ENCODE measurements at places on chromosomes 6 and 20.
A peak's percentile ranks its signal among the peaks of the same experiment; 100 is the strongest.

GRCh38 chr6:26432627-26433201, 7.6 kb upstream of the BTN3A3 start:
- no peak for DNase-seq

- no peak for DNase-seq
These were observed 64.9 kb downstream of the SLC24A3 start for GRCh38 chr20:19277381-19277780.

DNA sequence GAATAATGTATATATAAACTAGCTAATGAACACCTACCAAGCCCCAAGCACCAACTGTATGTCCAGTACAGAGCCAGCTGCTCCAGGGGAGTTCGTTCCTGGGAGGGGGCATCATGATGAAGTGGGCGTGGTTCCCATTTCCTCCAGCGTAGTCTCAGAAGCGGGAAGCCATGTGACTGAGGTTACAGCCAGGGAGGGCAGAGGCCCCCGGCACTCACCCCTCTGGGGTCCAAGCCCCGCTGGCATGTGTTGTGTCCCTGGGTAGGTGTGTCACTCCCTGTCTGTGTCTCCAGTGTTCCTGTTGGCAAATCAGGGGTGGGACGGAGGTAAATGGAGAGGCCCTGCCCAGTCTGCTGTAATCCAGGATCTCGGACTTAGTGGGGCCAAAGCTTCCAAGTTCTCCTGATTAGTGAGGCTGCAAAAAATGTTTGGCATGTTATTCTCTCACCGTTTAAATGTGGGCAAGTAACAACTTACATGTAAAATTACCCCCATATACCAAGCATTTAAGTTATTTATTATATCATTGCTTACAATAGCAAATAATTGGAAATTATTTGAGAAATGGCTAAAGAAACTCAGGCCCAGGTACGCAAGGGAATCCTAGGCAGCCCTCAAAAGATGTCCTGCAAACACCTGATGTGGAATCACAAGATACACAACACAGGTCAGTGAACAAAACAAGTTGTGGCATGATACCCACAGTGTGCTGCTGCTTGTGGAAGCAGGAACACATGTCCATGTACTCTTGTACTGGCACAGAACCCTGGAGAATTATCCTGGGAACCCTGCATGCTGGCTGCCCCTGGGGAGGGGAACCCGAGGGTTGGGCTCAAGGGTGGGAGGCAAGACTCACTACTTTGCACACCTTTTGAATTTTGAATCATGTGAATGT, 22.2 kb downstream of the FAM110A start:
- DNase-seq: no peak

DNA sequence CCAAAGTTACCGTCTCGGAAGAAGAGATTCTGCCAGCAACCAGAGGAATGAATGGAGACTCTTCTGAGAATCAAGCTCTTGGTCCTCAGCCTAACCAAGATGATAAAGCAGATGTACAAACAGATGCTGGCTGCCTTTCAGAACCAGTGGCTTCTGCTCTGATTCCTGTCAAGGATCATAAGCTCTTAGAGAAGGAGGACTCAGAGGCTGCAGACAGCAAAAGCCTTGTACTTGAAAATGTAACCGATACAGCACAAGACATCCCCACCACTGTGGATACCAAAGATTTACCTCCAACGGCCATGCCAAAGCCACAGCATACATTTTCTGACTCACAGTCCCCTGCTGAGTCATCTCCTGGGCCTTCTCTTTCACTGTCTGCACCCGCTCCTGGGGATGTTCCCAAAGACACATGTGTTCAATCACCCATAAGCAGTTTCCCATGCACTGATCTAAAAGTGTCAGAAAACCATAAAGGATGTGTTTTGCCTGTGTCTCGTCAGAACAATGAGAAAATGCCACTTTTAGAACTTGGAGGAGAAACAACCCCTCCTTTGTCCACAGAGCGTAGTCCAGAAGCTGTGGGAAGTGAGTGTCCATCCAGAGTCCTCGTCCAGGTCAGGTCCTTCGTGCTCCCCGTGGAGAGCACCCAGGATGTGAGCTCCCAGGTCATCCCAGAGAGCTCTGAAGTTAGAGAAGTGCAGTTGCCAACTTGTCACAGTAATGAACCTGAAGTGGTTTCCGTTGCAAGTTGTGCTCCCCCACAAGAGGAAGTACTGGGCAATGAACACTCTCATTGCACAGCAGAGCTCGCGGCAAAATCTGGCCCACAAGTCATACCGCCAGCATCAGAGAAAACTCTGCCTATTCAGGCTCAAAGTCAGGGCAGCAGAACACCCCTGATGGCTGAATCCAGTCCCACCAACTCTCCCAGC, 109.6 kb downstream of the RTN4IP1 start:
- peak; percentile 76 for DNase-seq

- DNase-seq: no peak
These were observed 127.6 kb downstream of the EDN3 start for GRCh38 chr20:59428006-59428405.

Measured in stimulated activated naive CD8-positive, alpha-beta T cell treated with anti-CD3 and anti-CD28 coated beads, Interleukin-15, Interleukin-2, amounts not matched to agents 100 U/mL and 50 U/mL, for 24 hours (primary cell).